GM23248 (cell line): ENCODE measurements at places on chromosomes 2 and 18. TPM values are rescaled to one million over a fixed set of nuclear protein-coding genes. Genes with fewer than 3 reads are reported as not detected.

DNA sequence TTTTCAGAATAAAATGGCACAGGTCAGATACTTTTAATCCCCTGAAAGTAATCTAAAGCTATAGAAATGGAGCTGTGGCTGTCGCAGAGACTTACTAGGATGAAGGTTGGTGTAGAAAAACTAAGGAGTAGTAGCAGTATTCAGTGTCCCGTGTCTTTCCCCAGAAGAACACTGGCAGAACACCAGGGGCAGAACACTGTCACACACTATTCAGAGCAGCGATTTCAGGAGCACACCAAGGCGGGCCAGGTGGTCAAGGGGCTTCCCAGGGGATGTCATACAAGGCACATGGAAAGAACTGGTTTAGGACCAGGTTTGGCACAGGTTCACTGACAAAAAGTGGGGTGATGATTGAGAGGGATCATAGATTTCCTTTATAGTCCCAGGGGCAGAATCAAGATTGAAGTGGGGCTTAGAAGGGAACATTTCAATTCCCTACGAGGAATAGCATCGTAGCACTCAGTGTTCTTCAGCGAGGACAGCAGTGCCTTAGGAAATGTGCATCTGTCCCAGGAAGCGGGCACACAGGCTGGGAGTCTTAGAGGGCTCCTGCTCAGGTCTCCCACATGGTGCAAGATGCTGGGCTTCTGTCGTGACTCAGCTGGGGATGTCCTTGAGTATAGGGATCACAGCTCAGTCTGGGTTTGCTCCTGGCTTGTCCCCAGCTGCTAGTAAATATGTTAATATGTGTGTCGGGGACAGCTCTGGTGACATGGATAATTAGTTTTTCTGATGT, 22.6 kb downstream of the BCL2L11 start:
- H3K27me3 ChIP-seq = no peaks in the 10 kb centered on the region
- no peak overlapping the region for H3K27ac ChIP-seq
- DNase-seq = no peak
- no peaks in the 10 kb centered on the region for H3K4me1 ChIP-seq

- peaks cover 100% of the 10 kb centered on the region for H3K4me1 ChIP-seq
- peaks cover 24% of the 10 kb centered on the region for H3K36me3 ChIP-seq
- peak overlapping the region; percentile 64 for H3K27ac ChIP-seq
- DNase-seq = peak; percentile 55
- peak overlapping the region; percentile 46 for H3K4me3 ChIP-seq
Measured at GRCh38 chr2:36371070-36371874, 15.7 kb downstream of the CRIM1 start.

DNA sequence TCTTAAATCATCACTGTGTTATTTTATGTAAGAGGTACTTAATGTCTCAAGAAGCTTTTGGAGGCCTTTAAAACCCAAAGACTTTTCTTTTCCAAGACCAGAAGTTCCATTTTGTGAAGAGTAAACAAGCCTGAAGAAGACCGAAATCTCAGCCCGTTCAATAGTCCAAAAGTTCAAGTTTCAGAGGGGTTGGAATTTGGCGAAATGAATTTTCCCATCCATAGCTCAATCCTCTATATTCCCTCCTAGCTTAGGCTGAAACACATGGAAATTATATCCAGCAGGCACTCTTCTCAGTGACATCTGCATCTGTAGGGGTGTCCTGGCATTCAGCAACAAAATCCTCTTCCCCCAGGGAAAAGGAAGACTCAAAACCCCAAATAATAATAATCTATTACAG, 344.6 kb downstream of the ARHGAP15 start:
- H3K27ac ChIP-seq = 0 out of 2 replicates have a peak overlapping the region, but pooled peaks have one; percentile 10
- H3K4me3 ChIP-seq = peak overlapping the region; percentile 21; the same call in 1 of the 2 replicates
- no peaks in the 10 kb centered on the region for H3K36me3 ChIP-seq
- peaks cover 19% of the 10 kb centered on the region for H3K4me1 ChIP-seq
- DNase-seq = no peak

DNA sequence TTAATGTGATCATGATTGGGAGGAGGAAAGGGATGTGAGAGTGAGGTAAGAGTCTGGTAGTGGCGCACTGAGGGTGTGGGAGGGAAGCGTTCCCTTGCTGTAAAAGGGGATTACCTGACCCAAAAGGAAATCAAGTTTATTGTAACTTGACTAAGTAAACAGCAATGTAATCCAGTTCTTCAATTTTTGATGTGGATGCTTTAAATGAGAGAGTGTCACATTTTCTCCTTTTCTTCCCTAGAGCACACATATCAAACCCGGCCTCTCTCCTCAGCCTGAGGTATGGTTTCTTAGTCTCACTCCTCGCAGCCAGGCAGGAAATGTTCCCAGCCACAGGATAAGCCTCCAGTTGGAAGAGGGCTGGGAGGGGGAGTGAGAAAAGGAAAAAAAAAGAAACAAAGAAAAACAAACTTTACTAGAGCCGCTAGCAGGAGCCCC, 688 bp upstream of the ARHGAP28 start:
- peaks cover 10% of the 10 kb centered on the region for H3K4me1 ChIP-seq
- no peak overlapping the region for H3K27ac ChIP-seq
- H3K27me3 ChIP-seq = peaks cover 25% of the 10 kb centered on the region

LOXL3 gene
- total RNA-seq = 52.4 and 56.9 TPM in 2 replicates

KIF1A gene
- total RNA-seq = under 0.01 TPM in 1 of 2 replicates, not detected in the other

DNA sequence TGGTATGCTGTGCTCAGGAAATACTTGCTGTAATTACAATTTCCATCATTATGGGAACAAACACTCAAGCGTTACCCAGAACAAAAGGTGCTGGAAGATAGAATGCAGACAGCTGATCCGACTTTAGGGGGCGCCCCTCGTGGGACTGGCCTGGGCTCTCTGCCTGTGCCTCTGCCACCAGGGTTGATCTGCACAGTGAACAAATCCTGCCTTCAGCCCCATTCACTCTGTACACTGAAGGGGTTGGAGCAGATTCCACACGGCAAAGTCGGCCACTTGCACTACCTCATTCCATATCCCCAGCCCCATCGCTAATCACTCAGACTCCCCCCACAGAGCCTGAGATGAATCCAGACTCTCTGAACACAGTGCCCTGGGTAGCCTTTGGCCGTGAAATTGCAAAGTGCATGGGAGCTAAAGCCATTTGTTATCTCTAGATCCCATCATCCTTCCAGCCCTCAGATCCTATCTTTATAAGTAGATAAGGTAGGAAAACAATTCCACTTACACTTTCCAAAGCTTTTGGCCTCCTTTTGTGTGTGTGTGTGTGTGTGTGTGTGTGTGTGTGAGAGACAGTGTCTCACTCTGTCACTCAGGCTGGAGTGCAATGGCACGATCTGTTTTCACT, 69.3 kb downstream of the INPP5D start:
- peaks cover 36% of the 10 kb centered on the region for H3K27me3 ChIP-seq
- H3K36me3 ChIP-seq = no peaks in the 10 kb centered on the region
- no peak overlapping the region for H3K4me3 ChIP-seq
- DNase-seq = no peak
- H3K27ac ChIP-seq = no peak overlapping the region
